ENCODE measurements at places on chromosomes 7 and 10.

DNA sequence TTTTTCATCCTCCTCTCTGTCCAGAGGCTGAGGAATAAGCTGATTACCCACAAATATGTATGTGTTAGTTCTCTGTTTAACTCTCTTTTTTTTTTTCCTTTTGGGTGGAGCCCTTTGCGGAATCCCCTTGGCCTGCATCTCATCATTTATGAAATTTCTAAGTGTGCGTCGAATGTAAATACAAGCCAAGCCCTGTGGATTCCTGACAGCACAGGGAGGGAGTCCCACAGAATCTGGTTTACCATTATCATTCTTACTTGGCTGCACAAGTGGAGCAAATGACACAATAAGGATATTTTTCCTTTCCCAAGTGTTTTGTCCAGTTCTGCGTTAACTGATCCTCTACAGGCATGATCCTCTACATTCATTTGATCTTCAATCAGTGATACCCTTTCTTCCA, 11.4 kb downstream of the STK31 start:
- DNase-seq = no peak

GRCh38 chr10:72259491-72260238, 14.1 kb upstream of the DDIT4 start:
- DNase-seq = peak; percentile 80

GRCh38 chr7:73746378-73746777, 7.8 kb upstream of the ABHD11 start:
- no peak for DNase-seq

- no peak for DNase-seq
Observed at GRCh38 chr7:151857412-151857811, 19.5 kb downstream of the PRKAG2 start.

DNA sequence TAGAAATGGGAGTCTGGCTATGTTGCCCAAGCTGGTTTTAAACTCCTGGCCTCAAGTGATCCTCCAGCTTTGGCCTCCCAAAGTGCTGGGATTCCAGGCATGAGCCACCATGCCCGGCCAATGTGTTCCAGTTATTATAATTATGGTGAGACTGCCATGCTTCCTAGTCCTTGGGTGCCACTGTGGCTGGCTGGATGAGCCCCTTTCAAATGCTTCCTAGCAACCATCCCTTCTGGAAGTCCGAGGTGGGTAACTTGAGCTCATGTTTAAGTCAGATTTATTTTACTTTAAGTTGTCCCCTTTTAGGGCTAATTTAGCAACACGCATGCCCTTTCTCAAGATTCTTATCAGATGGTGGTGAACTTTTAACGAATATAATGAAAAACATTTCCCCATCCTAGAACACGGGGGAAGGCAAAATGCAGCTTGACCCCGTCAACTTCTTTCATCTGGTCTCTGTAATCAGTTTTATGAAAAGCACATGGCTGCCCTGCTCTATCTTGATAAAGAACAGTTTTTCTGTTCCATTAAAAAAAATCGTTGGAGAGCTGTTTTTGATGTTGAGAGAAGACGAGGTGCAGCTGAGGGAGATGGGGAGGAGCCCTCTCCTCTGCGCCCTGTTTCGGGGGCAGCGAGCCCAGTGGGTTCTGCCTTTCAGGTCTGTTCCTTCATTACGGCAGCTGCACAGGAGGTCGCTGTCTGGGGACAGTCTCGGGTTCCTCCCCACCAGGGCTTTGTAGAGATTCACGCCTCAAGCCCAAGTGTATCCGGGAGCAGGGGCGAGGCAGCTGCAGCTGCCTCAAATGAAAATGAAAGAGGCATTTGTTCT, 61.0 kb upstream of the MKI67 start:
- no peak for DNase-seq

DNA sequence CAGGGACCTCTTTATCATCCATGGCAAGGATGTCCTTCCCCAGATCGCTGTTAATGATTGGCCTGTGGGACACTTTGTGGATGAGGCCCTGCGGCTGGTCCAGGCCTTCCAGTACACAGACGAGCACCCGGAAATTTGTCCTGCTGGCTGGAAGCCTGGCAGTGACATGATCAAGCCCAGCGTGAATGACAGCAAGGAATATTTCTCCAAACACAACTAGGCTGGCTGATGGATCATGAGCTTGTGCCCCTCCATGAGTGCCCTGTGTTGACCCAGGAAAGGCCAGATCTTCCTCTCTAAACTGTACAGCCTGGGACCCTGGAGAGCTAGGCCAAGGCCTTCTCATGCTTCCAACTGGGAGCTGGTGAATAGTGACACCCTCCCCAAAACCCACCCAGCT, 124.1 kb downstream of the CUL2 start:
- DNase-seq = no peak

DNA sequence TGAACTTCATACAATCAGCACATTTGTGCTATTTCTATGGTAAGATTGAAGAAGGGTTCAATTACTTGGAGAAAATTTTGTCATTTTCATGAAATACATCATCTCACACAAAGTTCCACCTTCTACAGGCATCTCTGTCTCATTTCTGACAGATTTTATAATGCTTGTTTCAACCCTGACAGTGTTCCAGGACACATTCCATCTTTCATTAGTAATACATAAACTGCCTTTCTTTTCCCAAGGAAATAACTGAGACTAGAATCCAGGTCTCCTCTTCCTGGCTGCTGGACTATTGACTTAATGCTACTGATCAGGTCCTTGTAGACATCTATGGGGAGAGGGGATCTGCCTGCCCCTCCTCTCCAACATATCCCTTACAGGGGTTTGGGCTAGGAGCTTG, 70.1 kb upstream of the PLPP4 start:
- DNase-seq = no peak

Data from IMR-90 (cell line).